SW480 (cell line): ENCODE measurements at places on chromosomes 4 and X.

GRCh38 chr4:140252141-140252741 is 98.3 kb upstream of the MAML3 start:
- no peak for DNase-seq

- DNase-seq, result no peak
These were observed 16.3 kb upstream of the PLCXD1 start for GRCh38 chrX:264634-265455.

- peak; percentile 43 for DNase-seq
These were observed 408.2 kb downstream of the SMARCA1 start for GRCh38 chrX:129115104-129115503.

- DNase-seq, result peak; percentile 42
These were observed 344.3 kb downstream of the BCOR start for GRCh38 chrX:39753293-39753996.

GRCh38 chr4:127352220-127353113 is 280.3 kb upstream of the INTU start:
- DNase-seq, result no peak

DNA sequence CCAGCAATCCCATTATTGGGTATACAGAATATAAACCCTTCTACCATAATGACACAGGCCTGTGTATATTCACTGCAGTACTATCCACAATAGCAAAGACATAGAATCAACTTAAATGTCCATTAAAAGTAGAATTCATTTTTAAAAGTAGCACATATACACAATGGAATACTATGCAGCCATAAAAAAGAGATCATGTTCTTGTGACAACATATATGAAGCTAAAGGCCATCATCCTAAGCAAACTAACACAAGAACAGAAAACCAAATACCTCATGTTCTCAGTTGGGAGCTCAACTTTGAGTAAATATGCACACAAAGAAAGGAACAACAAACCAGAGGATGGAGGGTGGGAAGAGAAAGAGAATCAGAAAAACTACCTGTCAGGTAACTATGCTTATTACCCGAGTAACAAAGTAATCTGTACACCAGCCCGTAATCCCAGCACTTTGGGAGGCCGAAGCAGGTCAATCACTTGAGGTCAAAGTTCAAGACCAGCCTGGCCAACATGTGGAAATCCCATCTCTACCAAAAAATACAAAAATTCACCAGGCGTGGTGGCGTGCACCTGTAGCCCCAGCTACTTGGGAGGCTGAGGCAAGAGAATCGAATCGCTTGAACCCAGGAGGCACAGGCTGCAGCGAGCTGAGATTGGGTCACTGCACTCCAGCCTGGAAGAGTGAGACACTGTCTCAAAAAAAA is 22.8 kb downstream of the DHX15 start:
- no peak for DNase-seq

DNA sequence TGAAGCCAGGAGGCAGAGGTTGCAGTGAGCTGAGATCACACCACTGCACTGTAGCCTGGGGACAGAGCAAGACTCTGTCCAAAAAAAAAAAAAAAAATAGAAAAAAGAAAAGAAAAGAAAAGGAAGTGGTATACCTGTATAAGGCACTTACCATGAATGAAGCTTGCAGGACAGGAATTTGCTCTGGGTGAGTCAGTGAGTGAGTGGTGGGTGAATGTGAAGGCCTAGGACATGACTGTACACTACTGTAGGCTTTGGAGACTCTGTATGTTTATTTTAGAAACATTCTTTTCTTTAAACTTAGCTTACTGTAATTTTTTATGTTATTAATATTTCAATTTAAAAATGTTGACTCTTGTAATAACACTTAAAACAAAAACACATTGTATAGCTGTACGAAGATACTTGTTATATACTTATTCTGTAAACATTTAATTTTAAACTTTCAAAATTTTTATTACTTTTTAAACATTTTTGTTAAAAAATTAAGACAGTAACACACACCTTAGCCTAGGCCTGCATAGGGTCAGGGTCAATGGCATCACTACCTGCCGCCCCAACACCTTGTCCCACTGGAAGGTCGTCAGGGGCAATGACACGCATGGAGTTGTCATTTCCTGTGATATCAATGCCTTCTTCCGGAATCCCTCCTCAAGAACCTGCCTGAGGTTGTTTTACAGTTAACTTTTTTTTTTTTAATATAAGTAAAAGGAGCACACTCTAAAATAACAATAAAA is 78.7 kb downstream of the CLNK start:
- no peak for DNase-seq

DNA sequence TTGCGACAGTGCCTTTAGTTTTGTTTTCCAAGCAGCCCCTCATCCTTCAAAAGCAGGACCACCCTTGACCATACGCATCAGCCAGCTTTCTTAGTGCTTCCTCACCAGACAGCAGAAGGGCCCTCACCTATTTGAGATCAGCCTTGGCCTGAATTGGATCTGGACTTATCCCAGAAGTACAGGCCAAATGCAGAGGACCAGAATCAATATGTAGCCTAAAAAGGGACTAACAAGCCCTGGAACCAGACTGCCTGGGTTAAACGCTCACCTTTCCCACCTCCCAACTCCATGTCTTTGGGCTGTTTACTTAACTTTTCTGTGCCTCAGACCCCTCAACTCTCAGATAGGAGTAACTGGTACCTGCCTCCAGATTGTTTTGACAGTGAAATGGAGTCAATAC is 77.7 kb upstream of the ATP6AP2 start:
- DNase-seq, result no peak

DNA sequence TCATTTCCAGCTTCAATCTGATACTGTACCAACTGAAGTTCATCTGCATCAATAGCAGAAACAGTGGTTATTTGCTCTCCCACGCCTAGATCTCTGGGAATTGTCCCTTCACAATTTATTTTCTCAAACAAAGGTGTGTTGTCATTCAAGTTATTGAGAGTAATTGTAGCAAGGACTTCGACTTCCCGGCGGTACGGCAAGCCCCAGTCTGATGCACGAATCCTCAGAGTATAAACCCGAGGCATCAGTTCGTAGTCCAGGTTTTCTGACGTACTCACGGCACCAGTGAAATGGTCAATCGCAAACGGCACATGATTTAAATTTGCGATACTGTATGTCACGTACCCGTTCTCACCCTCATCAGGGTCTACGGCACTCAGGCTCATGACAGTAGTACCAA is 15.7 kb downstream of the FAT1 start:
- no peak for DNase-seq

GRCh38 chr4:185096032-185096653 is 46.9 kb upstream of the SLC25A4 start:
- peak; percentile 38 for DNase-seq

- peak; percentile 63 for DNase-seq
These were observed 100.5 kb upstream of the TBC1D9 start for GRCh38 chr4:140856621-140857062.

- no peak for DNase-seq
These were observed 29.0 kb downstream of the DDX60L start for GRCh38 chr4:168451331-168451730.

DNA sequence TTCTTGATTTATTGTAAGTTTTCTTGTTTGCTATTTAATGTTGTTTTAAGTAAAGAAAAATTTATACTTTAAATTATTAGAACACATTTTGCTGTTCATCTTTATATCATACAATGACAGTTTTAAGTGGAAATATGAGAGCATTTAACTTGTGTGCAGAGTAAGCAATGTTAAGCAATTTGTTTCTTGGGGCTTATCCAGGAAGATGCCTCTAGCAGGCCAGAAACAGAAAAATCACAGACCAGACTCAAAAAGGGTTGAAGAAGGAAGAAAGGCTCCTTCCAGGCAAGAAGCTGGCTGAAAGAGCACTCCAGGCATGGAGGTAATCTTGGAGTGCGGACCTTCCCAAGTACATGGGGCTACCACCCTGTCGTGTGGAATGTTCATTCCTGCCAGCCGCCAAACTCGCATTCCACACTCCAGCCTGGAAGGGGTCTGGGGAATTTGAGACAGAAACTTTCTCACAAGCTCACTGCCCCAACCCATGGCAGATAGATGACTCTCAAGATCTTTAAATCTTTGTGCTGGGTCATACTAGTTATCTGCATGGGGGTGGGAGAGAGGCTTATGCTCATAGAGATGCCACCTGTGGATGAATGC is 1521.3 kb upstream of the AGA start:
- DNase-seq, result no peak

- no peak for DNase-seq
These were observed 555.9 kb upstream of the DIPK2B start for GRCh38 chrX:45756557-45756956.

GRCh38 chrX:153922932-153923857 is 2.9 kb downstream of the ARHGAP4 start:
- no peak for DNase-seq

GRCh38 chr4:4327652-4328121 is 37.6 kb downstream of the ZBTB49 start:
- no peak for DNase-seq

DNA sequence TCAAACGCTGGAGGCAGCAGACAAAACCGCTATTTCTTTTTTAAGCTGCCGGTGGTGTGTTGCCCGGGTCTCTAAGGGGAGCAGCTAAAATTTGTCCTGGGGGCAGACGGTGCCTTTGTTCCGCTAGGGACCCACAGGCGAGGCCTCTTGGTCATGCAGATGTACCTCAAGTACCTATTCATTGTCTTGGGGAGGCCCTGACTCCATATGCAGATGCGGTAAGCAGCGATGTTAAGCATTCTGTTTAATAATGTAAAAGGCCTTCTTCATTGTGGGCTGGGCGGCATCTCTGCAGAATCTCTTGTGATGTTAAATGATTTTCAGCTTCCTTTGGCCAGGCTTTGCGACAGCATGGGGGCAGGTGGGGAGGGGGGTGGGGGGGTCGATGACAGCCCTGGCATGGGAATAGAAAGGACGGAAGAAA is 98.9 kb upstream of the PJA1 start:
- DNase-seq, result no peak

- no peak for DNase-seq
These were observed 1495.4 kb downstream of the RPA4 start for GRCh38 chrX:98379134-98379533.
